ENCODE measurements at places on chromosomes 6 and 20.

- DNase-seq, result no peak
Observed at GRCh38 chr20:2451422-2451821, 19.2 kb downstream of the SNRPB start.

DNA sequence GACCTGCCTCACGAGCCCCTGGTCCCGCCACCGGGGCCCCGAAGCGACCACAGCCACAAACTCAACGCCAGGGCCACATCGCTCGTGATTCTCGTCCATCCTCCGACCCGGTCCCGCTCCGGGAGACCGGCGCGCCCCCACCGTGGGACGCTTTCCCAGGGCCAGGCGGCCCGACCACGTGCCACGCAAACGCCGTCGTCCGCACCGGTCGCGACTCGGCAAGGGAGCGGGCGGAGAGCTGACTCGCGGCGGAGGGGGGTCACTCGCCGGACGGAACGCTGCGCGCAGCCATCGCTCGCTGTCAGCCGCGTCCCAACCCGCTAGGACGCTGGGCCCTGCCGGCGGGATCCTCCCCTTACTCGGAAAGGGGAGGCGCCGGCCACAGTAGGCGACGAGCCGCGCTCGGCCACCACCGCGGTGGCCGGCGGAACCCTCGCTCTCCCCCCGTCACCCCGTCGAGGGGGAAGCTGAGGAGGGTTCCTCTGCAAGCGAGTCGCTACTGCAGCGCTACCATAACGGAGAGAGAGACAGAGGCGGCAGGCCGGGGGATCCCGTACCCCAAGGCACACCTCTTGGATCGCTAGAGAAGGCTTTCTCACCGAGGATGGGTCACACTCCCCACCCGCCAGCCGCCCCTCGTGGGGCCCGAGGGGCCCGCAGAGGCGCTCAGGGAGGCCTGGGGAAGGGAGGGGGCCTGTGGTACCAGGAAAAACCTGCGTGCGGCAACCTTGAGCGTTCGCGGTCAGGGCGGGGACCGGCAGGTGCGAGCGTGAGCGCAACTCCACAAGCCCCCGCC, 511.8 kb upstream of the ZNF337 start:
- peak; percentile 59 for DNase-seq

- DNase-seq, result no peak
Observed at GRCh38 chr6:79391480-79391879, 145.8 kb downstream of the LCA5 start.

GRCh38 chr6:46243754-46244153, 73.0 kb upstream of the ENPP5 start:
- no peak for DNase-seq

DNA sequence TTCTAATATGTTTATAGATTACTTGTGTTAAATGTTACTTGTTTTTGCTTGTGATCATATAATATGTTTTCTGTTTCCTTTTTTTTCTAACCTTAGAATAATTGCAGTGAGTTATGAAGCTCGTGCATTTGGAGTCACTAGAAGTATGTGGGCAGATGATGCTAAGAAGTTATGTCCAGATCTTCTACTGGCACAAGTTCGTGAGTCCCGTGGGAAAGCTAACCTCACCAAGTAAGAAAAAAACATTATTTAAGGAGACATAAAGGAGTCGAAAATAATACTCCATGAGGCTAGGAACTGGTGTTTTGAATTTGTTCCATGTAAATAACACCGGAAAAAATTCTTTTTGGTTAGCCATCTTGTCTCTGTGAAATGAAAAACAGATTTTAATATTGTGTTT, 6.9 kb downstream of the POLH start:
- DNase-seq, result no peak

GRCh38 chr20:57525328-57526086, 567 bp upstream of the CTCFL start:
- DNase-seq, result no peak

DNA sequence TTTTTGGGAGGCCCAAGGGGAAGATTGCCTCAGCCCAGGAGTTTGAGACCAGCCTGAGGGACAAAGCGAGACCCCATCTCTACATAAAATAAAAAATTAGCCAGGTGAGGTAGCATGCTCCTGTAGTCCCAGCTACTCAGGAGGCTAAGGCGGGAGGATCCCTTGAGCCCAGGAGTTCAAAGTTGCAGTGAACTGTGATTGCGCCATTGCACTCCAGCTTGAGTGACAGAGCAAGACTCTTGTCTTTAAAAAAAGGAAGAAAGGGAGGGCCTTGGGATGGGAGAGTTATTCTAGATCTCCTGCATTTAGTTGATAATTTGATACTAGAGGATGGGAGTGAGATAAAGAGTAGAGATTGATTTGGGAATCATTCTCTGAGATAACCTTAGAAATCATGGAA, 68.1 kb downstream of the ITCH start:
- DNase-seq, result no peak

DNA sequence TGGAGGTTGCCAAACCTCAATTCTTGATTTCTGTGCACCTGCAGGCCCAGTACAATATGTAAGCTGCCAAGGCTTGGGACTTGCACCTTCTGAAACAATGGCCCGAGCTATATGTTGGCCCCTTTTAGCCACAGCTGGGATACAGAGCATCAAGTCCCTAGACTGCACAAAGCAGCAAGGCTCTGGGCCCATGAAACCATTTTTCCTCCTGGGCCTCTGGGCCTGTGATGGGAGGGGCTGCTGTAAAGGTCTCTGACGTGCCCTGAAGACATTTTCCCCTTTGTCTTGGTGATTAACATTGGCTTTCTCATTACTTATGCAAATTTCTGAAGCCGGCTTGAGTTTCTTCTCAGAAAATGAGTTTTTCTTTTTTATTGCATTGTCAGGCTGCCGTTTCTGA, 40.5 kb upstream of the SLC35F1 start:
- no peak for DNase-seq

DNA sequence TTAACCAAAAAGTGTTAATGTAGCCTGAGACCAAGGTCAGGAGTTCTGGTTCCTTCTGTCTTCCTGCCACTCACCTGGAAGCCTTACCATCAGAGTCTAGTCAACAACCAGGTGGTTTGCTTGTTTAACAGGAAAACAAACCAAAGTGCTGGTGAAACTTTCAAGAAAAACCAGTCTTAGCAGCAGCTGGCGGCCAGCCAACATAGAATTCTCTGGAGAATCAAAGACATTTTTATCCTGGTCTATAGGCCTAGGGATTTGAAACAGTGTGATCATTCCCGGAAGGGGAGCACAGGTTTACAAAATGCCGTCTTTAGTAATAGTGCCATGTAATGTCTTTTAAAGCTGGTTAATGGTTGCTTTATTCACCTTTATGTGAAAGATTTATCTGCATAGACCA, 146.6 kb upstream of the AKIRIN2 start:
- DNase-seq, result no peak

DNA sequence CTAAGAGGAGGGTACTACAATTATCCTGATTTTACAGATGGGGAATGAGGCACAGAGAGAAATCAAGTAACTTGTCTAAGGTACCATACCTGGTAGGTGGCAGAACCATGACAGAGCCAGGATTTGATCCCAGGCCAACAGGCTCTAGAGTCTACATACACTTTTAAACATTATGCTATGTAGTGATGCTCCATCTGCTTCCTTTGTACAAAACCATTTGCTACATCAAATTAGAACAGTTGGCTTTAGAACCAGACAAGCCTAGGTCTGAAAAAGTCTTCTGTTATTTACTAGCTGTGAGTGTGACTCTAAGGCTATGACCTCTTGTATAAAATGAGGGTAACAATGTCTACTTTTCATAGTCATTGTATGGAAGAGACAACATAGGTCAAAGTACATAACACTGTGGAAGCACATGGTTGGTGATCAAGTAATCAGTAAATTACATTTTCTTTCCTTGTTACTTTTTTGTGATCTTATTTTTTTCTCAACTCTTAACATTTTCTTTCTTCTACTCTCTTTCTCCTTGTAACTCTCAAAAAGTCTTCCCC, 122.1 kb downstream of the PDSS2 start:
- no peak for DNase-seq

- DNase-seq, result no peak
Observed at GRCh38 chr6:107606407-107606806, 116.5 kb downstream of the SOBP start.

GRCh38 chr6:131208787-131209186, 73.5 kb downstream of the AKAP7 start:
- no peak for DNase-seq

DNA sequence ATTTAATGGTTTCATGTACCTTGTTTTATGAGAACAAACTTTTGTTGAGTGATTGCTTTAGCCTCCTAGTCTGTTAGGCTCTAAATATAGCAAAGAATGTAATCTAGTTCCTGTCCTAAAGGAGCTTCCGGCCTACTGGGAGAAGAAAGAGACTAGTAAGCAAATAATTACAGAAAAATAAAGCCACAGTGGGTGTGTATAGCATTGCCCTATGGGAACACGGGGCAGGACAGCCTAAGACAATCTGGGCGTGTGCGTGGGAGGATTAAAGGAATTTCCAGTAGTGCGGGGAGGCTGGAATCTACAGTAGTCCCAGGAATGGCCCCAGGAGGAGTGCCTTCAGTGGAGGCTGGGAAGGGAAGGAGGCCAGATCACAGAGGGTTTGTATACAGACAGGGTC, 98.1 kb upstream of the AKAP12 start:
- DNase-seq, result no peak

DNA sequence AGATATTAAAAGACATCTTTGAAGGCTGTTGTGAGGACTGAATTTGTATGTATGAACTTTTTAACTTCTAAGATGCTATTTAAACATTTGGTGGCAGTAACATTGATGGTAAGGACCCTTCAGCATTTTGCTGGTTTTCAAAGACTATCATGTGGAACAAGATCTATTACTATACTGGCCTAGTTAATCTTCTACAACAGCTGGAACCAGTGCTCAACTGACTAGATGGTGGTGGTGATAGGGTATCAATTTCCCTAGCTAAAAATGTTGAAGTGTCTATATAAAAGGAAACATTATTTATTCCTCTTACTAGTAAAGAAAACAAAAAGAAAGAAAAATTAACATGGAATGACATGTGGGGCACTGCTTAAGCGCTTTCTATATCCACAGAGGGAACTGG, 195.7 kb downstream of the TASP1 start:
- DNase-seq, result no peak

DNA sequence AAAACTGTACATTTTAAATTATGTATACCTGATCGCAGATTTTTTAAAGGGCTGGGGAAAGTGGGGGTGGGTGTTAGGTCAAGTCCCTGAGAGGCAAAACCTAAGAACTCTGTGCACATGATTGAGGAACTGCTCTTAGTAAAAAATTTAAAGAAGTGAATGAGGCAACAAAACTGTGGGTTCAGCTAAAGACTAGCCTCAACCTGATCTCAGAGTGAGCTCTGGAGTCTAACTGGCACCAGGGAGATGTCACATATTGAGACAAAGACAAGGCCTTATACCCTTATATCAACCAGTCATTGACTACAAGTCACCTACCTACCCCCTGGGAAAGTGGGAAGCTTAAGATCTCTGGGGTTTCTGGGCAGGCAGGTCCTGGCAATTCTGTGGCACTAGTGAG, 27.4 kb upstream of the RUNX2 start:
- DNase-seq, result no peak

GRCh38 chr6:146337376-146337775, 206.3 kb upstream of the RAB32 start:
- no peak for DNase-seq

- DNase-seq, result no peak
Observed at GRCh38 chr6:43772681-43773049, 2.7 kb downstream of the VEGFA start.

Measured in CD4-positive, alpha-beta T cell treated with Interleukin-4 for 1 hour (primary cell).